Stimulated activated naive B cell treated with anti-CD40 and anti-IgM and Interleukin-4, amounts not matched to agents 10 μg/mL and 1 μg/mL and 100 μg/mL, for 72 hours (primary cell): ENCODE measurements at places on chromosomes 11 and 22.

- H3K27me3 ChIP-seq: no peaks in the 10 kb centered on the region
- H3K4me3 ChIP-seq: peak overlapping the region; percentile 95
- H3K36me3 ChIP-seq: peaks cover 13% of the 10 kb centered on the region
Measured at GRCh38 chr11:32894149-32894827, 1.7 kb downstream of the QSER1 start.

DNA sequence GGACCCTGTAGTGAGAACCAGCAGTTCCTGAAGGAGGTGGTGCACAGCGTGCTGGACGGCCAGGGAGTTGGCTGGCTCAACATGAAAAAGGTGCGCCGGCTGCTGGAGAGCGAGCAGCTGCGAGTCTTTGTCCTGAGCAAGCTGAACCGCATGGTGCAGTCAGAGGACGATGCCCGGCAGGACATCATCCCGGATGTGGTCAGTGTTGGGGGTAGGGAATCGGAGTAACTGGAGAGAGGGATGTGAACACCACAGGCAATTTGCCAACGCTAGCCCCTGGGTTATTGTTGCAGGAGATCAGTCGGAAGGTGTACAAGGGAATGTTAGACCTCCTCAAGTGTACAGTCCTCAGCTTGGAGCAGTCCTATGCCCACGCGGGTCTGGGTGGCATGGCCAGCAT is 19.9 kb downstream of the MADD start:
- H3K36me3 ChIP-seq: peaks cover 56% of the 10 kb centered on the region
- H3K4me1 ChIP-seq: no peaks in the 10 kb centered on the region
- H3K27ac ChIP-seq: no peak overlapping the region
- no peak for DNase-seq
- no peak overlapping the region for H3K4me3 ChIP-seq
- H3K27me3 ChIP-seq: no peaks in the 10 kb centered on the region

- no peak overlapping the region for H3K4me3 ChIP-seq
- peaks cover 9% of the 10 kb centered on the region for H3K4me1 ChIP-seq
- no peaks in the 10 kb centered on the region for H3K27me3 ChIP-seq
- peaks cover 31% of the 10 kb centered on the region for H3K36me3 ChIP-seq
- DNase-seq: no peak
Measured at GRCh38 chr11:4050138-4050537, 44.5 kb upstream of the RRM1 start.

DNA sequence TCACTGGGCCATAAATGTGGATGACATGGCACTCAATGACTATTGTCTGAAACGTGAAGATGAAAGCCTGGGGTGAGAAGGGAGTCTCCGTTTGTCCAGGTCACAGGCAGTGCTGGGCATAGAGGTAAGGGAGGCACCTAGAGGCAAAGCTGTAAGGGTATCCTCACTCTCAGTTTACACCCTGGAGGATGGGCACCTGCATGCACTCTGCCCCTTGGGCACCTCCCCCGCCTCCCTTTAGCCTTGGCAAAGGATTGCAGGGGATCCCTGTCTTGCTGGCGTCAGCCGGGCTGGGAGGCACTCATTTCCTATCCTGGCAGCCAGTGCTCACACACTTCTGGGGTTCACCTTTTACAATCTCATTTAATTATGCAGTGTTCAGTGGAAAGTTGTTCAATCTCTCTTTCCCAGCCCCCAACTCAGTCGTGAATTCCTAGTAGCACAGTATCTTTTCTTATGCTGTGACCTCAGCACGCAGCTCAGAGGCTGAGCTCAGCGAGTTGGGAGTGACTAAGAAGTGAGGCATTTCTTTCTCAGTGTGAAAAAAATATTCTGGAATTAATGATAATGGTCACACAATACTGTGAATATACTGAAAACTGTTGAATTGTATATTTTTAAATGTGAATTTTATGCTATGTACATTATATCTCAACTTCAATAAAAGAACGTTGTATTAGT is 866.6 kb downstream of the BRD1 start:
- H3K27me3 ChIP-seq: peaks cover 48% of the 10 kb centered on the region
- no peak overlapping the region for H3K27ac ChIP-seq
- no peaks in the 10 kb centered on the region for H3K36me3 ChIP-seq
- no peak for DNase-seq

DNA sequence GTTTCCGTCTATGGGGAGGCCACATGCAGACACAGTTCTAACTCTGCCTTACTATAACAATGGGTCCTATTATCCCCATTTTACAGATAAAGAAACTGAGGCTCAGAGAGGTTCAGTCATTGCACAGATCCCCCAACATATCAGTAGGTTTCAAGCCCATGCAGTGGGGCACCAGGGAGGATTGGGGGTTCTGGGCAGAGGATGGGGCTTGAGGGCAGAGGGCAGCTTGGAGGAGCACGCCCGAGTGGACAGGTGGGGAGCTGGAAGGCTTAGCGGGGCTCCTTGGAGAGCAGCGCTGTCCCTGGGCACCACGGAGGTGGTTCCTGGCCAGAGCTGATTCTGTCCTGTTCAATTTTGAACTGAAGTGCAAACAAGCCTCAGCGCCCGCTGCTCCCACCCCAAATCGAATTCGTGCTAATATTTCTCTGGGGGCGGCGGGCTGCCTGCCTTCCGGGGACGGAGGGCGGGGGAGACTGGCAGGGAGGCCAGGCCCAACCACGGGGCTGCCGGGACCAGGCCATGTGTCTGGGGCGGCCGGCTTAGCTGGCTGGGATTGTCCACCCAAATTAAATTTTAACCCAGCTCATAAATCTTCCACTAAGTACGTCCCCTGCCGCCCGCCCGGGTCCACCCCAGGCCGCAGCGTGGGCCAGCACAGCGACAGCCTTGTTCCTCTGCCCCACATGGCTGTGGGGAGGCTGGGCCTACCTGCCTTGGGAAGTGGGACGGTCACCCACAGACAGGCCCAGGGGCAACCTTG is 49.4 kb downstream of the FLRT1 start:
- no peak overlapping the region for H3K4me3 ChIP-seq
- H3K4me1 ChIP-seq: peaks cover 4% of the 10 kb centered on the region
- DNase-seq: no peak
- no peaks in the 10 kb centered on the region for H3K36me3 ChIP-seq
- H3K27ac ChIP-seq: no peak overlapping the region

- H3K27ac ChIP-seq: peak overlapping the region; percentile 31
- H3K4me3 ChIP-seq: no peak overlapping the region
- H3K36me3 ChIP-seq: peaks cover 38% of the 10 kb centered on the region
- H3K4me1 ChIP-seq: peaks cover 32% of the 10 kb centered on the region
- no peaks in the 10 kb centered on the region for H3K27me3 ChIP-seq
Measured at GRCh38 chr11:67500831-67501715, 4.1 kb downstream of the PITPNM1 start.

- no peak overlapping the region for H3K27ac ChIP-seq
- no peaks in the 10 kb centered on the region for H3K36me3 ChIP-seq
- H3K27me3 ChIP-seq: peaks cover 19% of the 10 kb centered on the region
- H3K4me1 ChIP-seq: peaks cover 5% of the 10 kb centered on the region
Measured at GRCh38 chr11:119709638-119710346, 19.2 kb downstream of the NECTIN1 start.

DNA sequence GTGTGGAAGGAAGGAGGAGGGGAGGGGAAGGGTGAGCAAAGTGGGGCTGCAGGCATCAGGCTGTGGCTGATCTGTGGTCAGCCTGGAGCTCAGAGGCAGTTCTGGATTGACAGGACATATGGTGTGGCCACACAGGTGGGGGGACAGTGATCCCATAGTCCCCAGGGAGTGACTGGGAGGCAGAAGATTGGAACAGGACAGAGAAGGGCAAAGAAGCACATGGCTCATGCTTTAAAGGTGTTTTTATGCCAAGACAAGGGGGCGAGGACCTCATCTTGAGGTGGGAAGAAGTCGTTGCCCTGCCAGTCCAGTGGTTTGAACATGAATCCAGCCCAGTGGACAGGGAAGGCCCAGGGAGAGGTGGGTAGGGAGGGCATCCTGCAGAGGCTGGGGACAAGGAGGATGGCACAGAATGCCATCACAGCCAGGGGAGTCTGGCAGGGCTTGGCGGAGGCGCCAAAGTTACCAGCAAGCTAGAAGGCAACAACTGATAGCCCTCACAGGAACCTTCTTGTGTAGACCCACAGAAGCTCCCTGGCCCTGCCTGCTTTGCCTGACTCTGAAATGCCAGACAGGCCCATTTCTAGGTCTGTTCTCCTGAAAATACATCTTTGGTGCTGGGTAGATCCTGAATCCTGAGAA is 3.1 kb downstream of the BET1L start:
- H3K36me3 ChIP-seq: peaks cover 20% of the 10 kb centered on the region
- no peaks in the 10 kb centered on the region for H3K27me3 ChIP-seq
- DNase-seq: no peak
- H3K4me1 ChIP-seq: peaks cover 51% of the 10 kb centered on the region
